ENCODE measurements at places on chromosomes 5 and 9.

DNA sequence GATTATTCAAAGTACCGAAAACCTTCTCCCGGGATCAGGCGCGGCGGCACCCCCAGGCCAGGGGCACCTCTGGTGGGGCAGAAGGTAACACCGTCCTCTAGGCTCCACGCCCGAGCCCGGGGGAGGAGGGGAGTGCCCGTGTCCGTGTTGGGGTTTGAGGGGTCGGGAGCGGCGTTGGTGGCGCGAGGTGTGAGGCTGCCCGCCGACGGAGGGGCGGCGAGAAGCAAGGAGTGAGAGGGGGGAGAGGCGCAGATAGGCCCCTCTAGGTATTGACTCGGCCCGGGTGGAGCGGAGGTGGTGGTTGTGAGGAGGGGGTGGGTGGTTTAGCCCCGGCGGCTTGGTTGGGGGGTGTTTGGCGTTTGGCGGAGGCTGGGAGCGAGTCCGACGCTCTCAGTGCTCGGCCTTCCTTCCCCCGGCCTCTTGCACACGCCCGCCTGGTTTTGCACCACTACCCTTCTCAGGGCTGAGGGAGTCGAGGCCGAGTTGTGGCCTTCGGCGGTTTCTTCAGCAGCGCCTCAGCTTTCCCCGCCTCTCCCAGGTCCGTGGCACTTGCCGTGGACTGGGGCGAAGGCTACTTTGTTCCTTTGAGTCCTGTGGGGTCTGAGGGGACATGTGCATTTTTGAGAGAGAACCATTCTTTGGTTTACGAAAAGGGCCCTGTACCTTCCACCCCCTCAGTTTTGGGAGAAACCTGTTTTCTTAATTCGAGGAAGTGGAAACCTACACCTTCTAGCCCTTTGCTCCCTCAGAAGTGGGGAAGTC, 450 bp downstream of the GPBP1 start:
- DNase-seq = peak; percentile 61

- no peak for DNase-seq
These were observed 5.7 kb upstream of the SEC16A start for GRCh38 chr9:136488247-136489214.

- no peak for DNase-seq
These were observed 63.5 kb upstream of the SELENOP start for GRCh38 chr5:42875211-42875610.

DNA sequence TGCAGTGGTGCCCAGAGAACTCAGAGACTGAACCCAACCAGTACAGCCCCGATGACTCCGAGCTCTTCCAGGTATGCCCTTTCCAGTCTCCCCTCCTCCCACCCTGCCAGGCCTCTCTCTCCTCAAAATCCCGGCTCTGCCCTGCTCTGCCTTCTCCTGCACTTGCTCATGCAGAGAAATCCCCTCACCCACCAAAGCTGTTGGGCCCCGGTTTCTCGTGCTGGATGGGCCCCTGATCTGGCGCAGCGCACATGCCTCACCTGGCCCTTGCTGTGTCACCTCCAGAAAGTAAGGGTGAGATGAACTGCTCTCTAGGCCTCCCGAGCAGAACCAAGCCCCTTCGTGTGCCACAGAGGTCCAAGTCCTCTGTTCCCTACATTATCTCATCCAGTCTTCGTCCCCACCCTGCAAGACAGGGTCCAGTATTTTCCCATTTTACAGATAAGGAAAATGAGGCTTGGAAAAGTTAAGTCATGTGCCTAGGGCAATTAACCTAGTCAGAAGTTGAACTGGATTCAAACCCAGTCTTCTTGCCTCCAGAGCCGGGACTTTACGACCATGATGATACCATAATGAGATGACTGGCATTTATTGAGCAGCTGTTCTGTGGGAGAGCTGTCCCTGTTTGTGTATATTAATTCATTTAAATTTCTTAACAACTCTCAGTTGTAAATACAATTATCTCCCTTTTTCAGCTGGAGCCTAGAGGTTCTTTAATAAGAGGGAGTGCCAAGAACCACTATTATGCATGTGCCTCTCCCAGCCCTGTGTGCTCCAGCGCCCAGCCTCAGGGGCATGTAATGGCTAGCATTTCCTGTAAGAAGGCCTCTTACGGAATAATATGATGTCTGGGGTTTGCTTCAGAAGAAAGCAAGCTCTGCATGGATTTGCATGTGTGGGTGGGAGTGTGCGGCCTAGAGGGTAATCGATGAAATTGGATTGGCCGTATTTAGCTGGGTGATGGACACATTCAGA, 90.7 kb downstream of the PPARGC1B start:
- no peak for DNase-seq
